ENCODE measurements at places on chromosomes 16 and 17.

GRCh38 chr17:82985973-82986372, 93.4 kb upstream of the METRNL start:
- DNase-seq: no peak

GRCh38 chr16:55252577-55252976, 71.4 kb upstream of the IRX6 start:
- DNase-seq: no peak

- no peak for DNase-seq
Measured at GRCh38 chr17:1571341-1571704, 8.7 kb upstream of the PITPNA start.

- DNase-seq: no peak
Measured at GRCh38 chr17:38339891-38340290, 3.9 kb downstream of the GPR179 start.

GRCh38 chr17:80675438-80676095, 130.9 kb downstream of the RPTOR start:
- DNase-seq: no peak

DNA sequence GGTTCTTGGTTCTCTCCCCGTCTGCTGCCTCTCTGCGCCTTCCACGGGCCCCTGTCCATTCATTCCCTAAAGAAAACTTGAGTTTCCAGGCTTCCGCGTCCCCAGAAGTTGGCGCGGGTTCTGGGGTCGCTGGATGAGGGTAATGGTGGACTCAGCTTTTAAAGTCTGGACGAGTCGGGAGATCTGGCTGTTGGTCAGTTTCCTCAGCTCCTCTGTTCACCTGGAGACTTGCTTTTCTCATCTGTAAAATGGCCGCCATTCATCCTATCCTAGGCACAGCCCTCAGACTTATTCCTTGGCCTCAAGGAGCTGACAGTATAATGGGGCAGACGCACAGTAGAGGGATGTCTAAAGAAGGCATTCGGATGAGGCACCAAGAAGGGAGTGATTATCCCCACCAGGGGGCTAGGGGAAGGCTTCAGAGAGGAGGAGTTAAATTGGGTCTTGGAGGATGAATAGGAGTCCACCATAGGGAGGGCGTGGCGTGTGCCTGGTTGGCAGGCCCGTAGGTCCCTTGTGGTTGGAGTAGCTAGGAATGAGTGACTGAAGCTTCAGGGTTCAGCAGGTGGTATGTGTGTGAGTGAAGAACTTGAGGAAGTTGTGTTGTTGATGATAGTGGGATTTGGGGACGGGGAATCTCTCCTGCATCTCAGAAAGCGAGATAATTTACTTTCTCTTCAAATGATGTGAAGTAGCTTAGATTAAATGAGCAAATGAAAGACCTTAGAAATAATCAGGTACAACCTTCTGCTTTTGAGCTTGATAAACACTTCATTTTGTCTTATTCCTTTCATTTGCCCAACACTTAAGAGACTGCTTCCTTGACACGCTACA, 652 bp downstream of the VPS35L start:
- DNase-seq: no peak

DNA sequence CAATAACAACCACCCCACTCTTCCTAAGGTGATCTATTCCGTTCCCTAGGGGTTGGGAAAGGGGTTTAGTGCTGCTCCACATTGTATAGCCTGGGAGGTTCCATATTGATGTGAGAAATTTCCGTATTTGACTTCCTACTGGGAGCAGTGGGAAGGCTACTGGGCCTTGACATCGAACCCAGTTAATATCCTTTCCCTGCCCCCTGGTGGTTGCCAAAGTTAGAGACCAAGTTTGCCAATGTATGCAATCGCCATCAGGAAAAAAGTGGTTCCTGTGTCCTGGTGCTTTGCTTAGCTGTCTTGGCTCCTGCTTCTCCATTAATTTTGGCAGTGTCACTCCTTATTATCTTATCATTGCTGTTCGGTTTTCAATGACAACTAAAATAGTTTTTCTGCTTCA, 914.9 kb downstream of the KCNJ2 start:
- peak; percentile 8 for DNase-seq

- DNase-seq: no peak
Measured at GRCh38 chr17:16999931-17000625, 28.2 kb upstream of the TNFRSF13B start.

- no peak for DNase-seq
Measured at GRCh38 chr16:59216291-59216690, 482.2 kb upstream of the GOT2 start.

- no peak for DNase-seq
Measured at GRCh38 chr16:11668623-11669379, 546 bp downstream of the SNN start.

- DNase-seq: peak; percentile 36
Measured at GRCh38 chr17:79838522-79839274, 542 bp downstream of the CBX4 start.

DNA sequence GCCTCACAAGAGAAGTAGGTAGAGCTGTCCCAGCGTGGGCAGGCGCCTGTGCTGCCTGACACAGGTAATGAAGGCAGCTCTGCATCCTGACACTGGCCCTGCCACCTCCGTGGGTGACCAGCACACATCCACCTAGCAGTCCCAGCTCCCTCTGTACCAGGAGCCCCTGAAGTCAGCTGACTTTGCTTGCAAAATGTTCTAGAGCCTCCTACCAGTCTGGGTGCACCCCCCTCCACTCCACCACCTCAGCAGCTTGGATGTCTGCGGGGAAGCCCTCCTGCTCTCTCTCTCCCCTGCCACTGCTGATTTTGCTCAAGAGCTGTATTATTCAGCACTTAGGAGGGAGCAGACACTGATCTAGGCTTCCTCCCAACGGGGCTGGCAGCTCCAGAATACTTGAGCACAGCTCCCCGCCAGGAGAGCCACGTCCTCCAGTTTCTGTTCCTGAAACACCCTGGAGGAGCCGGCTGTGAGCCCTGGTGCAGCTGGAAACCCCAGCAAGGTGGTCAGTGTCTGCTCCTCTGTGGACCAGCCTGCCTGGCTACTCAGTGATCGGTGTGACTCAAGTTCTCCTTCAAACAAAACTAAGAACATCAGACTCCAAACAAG, 1.0 kb downstream of the RNF166 start:
- no peak for DNase-seq

DNA sequence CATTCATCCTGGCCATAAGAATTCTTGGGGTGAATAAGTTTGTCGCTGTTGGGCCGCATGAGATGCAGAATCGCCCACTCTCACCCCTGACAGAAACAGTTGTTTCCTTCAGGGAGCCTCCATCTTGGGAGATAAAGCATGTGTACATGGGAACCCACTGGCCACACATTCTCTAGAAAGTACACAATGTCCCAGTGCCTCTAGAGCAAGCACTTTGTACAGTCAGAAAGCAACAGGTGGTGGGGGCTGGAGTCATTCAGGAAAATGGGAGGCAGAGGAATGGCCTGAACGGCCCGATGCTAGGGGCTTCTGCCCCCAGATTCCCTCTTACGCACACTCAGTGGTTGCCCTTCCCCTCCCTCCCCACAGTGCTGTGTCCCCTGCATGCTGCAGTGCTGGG, 16.1 kb downstream of the ACE start:
- no peak for DNase-seq

DNA sequence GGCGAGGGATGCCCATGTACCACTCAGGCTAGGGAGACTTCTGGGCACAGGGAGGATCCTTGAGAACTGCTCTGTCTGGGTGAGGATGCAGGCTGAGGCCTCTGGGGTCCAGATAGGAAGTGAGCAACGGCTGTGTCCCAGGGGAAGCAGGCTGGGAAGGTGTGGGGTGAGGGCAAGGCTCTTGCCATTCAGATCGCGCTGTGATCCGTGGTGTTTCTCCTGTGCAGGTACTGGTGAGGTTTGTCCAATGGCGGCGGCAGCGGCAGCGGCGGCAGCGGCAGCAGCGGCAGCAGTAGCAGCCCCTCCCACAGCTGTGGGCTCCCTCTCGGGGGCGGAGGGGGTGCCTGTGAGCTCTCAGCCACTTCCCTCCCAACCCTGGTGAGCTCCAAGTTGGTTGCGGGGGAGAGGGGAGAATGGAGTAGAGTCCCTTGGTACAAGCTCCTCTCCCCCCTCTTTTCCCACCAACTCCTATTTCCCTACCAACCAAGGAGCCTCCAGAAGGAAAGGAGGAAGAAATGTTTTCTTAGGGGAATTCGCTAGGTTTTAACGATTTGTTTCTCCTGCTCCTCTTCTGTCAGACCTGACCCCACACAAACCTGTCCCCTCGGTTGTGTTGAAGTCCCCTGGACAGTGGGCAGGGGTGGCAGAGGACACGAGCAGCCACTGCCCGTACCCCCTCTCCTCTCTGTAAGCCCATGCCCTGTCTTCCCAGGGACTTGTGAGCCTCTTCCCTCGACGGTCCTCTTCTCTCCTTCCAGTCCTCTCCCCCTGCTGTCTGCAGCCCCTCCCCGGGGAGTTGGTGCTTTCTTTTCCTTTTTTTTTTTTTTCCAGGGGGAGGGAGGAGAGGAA, 1.9 kb upstream of the PRRT2 start:
- no peak for DNase-seq

DNA sequence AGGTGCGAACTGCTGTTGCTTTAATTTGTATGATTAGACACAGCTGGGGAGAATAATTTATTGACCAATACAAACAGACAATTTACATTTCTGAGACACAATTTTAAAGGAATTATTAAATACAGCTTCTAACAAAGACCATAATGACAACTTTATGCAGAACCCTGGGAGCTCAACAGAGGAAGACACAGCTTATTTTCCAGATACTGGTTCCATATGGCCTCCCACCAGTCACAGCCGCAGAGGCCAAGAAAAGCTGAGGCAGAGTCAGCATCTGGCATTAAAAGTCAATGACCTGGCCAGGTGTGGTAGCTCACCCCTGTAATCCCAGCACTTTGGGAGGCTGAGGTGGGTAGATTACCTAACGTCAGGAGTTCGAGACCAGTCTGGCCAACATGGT, 66.1 kb upstream of the BCAR1 start:
- DNase-seq: no peak

GRCh38 chr17:79779661-79780365, 1.9 kb downstream of the CBX2 start:
- DNase-seq: no peak

DNA sequence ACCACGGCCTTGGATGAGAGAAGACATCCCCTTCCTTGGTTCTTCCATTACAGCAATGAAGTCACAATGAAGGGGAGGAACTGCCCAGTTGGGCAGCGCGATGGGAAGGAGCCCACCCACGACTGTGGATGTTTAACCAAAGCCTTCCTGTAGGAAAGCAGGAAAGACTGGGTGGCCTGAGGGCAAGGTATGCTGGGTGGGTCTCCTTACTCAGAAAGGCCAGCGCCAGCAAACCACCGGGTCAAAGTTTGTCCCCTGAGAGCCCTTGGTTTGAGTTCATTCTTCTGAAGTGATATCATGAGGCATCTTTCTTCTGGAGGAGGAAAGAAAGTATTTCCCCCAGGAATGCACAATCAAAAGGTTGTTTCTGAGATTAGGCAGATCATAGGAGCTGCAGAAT, 105.2 kb downstream of the C16orf95 start:
- DNase-seq: no peak

GRCh38 chr16:74071996-74072535, 224.5 kb upstream of the PSMD7 start:
- no peak for DNase-seq

DNA sequence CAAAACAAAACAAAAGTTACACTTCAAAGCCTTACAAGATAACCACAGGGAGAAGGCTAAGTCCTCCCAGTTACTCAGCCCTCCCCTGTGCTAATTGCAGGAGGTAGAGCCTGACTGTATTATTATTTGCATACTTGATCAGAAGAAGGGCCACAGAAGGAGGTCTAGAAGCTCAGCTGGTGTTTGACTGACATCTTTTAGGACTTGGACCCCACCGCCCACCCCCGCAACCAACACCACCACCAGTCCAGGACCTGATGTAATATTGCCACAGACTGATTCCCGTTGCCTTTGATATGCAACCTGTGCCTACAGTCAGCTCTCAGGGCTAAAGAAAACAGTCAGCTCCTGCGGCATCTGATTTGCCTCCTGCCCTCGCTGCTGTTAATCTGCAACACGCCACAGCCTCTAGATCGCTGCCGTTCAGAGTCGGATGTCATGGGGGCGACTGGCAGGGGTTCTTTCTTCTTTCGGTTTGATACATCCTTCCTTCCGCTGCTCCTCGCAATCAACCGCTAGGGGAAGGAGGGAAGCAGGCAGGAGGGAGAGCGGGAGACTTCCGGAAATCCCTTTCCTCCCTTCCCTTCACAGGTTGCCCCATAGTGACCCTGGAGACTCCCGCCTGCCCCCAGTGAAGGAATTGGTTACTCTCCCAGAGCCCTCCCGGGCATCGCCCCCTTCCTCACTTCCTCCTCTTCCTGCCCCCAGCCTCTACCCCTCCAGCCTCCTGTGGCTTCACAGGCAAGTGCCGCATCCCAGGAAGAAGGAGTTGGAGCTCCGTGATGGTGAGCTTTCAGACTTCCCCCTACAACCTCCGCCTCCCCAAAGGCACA, 90.5 kb upstream of the SOX9 start:
- DNase-seq: no peak

DNA sequence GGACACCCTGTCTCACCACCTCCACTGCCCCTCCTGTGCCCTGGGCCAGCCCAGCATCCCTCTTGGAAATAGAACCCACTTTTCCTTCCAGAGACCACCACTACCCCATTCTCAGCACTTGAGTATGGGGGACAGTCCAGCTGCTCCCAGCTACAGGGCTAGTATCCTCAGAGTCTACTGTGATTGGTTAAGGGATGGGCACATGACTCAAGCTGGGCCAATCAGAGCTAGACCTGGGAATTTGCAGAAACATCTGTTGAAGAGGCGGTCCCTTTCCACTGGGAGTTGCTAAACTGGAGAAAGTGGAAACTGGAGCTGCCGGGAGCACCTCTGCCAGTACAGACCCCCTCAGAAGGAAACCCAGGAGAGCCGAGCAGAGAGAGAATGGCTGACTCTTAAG, 156.6 kb downstream of the GSG1L start:
- DNase-seq: no peak

DNA sequence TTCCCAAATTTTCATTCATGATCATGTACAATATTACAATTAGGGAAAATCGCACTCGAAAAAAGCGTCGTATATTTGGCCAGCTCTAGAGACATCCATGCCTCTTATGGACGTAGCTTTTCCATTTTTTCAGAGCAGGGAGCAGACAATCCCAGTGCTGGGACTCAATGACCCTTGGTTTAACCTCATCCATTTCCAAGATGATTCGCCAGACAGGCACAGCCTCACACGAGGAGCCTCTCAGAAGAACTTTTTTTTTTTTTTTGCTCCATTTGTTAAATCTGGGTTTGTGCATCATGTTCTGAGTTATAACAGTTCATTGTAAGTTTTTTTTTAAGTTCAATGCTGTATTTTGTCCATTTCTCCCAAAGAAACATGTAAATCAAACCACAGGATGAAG, 92.1 kb downstream of the ZDHHC7 start:
- no peak for DNase-seq

DNA sequence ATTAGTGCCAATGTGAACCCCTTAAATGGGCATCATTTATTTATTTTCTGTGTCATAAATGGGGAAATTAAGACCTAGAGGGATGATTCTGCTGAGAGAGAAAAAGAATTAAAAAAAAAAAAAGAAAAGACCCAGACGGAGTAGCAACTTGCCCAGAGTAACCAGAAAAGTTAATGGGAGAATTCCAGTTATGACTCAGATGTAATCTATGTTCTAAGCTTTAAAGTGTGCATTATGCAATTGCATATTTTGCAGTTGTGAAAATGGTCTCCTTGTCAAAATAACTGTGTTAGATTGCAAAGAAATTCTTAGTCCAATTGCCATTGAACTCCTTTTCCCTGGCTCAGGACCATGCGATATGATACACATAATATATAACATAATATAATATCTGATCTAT, 38.6 kb upstream of the TBX2 start:
- DNase-seq: no peak
